Left lung (tissue), 14 donors: ENCODE measurements at places on chromosomes 1 and 21. TPM values are rescaled to one million over a fixed set of nuclear protein-coding genes. Genes with fewer than 3 reads are reported as not detected.

RXFP4 gene
- 0.15 TPM for polyA plus RNA-seq

WLS gene
- 139 TPM for polyA plus RNA-seq

IL23R gene
- 0.06 TPM for polyA plus RNA-seq

SHCBP1L gene
- polyA plus RNA-seq, result 0.31 TPM

FAM72A gene
- polyA plus RNA-seq, result 7.7 TPM

BARHL2 gene
- not detected for polyA plus RNA-seq

MTX1 gene
- 30.7 TPM for polyA plus RNA-seq

SIK1 gene
- 15.8 TPM for polyA plus RNA-seq

LPAR3 gene
- 1.8 TPM for polyA plus RNA-seq

FOXD3 gene
- polyA plus RNA-seq, result not detected

RGS1 gene
- 1.7 TPM for polyA plus RNA-seq

DHCR24 gene
- polyA plus RNA-seq, result 53.1 TPM

DCDC2B gene
- 2.5 TPM for polyA plus RNA-seq

NID1 gene
- polyA plus RNA-seq, result 233 TPM

OR10J1 gene
- polyA plus RNA-seq, result 0.09 TPM

MECR gene
- polyA plus RNA-seq, result 40.2 TPM

HRNR gene
- polyA plus RNA-seq, result 0.13 TPM

SPATA46 gene
- polyA plus RNA-seq, result 0.92 TPM

VANGL1 gene
- 17.8 TPM for polyA plus RNA-seq

FAM3B gene
- polyA plus RNA-seq, result 21.6 TPM

S100A12 gene
- 3.3 TPM for polyA plus RNA-seq

KCNE1 gene
- 0.32 TPM for polyA plus RNA-seq

S100A7A gene
- not detected for polyA plus RNA-seq

RGS13 gene
- polyA plus RNA-seq, result 4.8 TPM

L1TD1 gene
- 6.1 TPM for polyA plus RNA-seq

H6PD gene
- polyA plus RNA-seq, result 54.7 TPM

KRTAP19-1 gene
- not detected for polyA plus RNA-seq

EFNA1 gene
- 102 TPM for polyA plus RNA-seq

THEM5 gene
- 0.98 TPM for polyA plus RNA-seq

TNFRSF18 gene
- polyA plus RNA-seq, result 0.51 TPM

RHOU gene
- 48.5 TPM for polyA plus RNA-seq

PTPRF gene
- 249 TPM for polyA plus RNA-seq

DCST2 gene
- polyA plus RNA-seq, result 2.0 TPM

PLCH2 gene
- 3.1 TPM for polyA plus RNA-seq

SPRR2F gene
- not detected for polyA plus RNA-seq

AMY1C gene
- polyA plus RNA-seq, result 0.73 TPM

ELF3 gene
- 111 TPM for polyA plus RNA-seq

KCNA2 gene
- polyA plus RNA-seq, result 1.1 TPM

DTL gene
- polyA plus RNA-seq, result 27.5 TPM

ASPM gene
- 24.2 TPM for polyA plus RNA-seq

CFHR5 gene
- polyA plus RNA-seq, result not detected
